Pulmonary artery endothelial cell (primary cell): ENCODE measurements at places on chromosomes 12 and 14.

- no peak for DNase-seq
Measured at GRCh38 chr12:29132316-29132715, 16.8 kb upstream of the FAR2 start.

GRCh38 chr12:26118308-26118707, 6.5 kb downstream of the BHLHE41 start:
- DNase-seq: no peak

DNA sequence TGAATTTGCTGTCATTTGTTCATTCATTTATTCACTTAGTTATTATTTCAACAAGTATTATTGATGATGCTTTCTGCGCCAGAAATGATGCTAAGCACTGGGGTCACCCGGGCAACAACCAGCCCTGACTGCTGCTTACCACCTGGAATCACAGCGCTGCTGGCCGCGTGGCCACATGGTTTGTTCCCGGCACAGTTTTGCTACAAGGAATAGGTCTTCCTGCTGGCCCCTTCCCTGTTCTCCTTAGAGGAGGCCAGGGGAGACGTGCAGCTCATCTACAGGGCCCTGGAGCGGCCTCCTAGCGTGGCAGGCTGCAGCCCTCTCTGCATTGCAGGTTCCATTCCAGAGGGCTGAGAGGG, 7.0 kb downstream of the JDP2 start:
- DNase-seq: no peak

DNA sequence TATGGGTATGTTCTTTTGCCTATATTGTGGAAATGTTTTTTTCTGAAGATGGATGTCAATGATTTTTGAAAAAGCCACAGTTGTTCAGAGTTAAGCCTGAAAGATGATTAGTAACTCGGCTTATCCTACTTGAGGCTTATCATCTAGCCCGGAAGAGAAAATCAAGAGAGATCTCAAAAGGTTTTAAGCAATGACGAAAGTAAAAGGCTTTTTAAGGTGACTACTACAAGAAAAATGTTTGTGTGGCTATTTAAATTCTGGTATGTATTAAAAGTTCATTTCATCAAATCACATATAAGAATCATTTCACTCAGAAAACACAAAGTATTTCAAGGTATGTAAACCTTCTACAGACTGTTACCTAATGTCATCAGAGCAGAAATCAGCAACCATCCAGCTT, 40.2 kb downstream of the HEATR5A start:
- DNase-seq: no peak

DNA sequence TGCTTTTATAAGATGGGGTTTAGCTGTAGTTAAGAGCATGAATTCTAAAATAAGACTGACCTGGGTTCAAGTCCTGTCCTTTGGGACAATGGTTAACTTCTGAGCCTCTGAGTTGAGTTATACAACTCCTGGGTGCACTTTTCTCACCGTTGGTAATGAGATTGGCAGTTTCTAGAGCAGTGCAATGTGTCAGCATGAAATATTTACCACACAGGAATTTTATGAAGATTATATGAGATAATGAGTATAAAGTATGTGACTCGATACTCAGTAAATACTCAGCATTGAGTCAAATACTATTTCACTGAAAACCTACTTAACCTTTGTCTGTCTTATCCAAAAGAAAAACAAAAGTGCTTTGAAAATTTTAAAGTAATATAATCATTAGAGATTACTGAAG, 214.2 kb downstream of the CPNE8 start:
- no peak for DNase-seq
